ENCODE measurements at places on chromosomes 5 and 9.
A peak's percentile ranks its signal among the peaks of the same experiment; 100 is the strongest.

DNA sequence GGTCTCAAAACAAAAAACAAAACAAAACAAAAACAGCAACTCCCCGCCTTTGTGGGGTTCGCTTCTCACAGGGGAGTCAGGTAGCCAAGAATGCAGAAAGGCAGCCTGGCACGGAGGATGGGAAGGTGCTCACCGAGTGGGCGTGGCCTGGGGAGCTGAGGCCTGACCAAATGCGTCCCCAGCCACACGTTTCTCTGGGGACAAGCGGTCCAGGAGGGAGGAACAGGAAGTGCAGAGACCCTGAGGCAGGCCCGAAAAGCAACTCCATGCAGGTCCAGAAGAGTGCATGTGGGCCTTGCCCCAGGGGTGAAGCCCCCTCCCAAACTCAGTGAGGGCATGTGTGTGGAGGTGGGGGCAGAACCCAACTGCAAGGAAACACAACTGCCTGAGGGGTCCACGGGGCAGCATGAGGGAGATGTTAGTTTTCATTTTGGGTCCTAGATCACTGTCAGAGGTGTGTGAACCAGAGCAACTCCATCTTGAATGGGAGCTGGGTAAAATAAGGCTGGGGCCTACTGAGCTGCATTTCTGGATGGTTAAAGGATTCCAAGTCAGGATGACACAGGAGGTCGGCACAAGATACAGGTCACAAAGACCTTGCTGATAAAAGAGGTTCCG, 2.6 kb upstream of the UAP1L1 start:
- no peak for DNase-seq

- no peak for DNase-seq
Measured at GRCh38 chr9:70830618-70831017, 290.8 kb downstream of the TRPM3 start.

GRCh38 chr9:127644943-127645342, 32.9 kb downstream of the STXBP1 start:
- DNase-seq, result no peak

DNA sequence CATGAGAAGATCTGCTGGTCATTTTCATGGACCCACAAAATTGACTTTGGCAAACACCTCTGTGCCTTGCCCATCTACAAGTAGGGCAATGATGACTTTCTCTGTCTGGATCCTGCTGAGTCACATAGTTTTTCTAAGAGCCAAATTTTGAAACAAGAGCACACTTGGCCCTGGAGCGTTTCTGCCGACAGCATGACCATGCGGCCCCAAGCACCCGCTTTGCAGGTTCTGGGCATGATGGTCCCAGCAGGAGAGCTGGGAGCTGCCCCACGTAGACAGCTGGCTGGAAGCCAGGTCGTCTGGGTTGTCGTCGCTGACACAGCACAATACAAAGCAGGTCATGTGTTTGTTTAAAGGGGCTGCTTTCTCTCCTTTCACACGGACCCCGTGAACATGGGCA, 159.8 kb downstream of the SYK start:
- no peak for DNase-seq

- no peak for DNase-seq
Measured at GRCh38 chr5:100576217-100576751, 41.1 kb downstream of the FAM174A start.

GRCh38 chr5:150596313-150596712, 44.1 kb upstream of the SYNPO start:
- DNase-seq, result no peak

GRCh38 chr9:26129217-26129616, 451.0 kb upstream of the TUSC1 start:
- DNase-seq, result no peak

- no peak for DNase-seq
Measured at GRCh38 chr5:54186108-54186507, 124.3 kb downstream of the ARL15 start.

GRCh38 chr9:36948051-36948450, 86.0 kb downstream of the PAX5 start:
- no peak for DNase-seq

- DNase-seq, result no peak
Measured at GRCh38 chr5:144142824-144143162, 27.7 kb downstream of the YIPF5 start.

DNA sequence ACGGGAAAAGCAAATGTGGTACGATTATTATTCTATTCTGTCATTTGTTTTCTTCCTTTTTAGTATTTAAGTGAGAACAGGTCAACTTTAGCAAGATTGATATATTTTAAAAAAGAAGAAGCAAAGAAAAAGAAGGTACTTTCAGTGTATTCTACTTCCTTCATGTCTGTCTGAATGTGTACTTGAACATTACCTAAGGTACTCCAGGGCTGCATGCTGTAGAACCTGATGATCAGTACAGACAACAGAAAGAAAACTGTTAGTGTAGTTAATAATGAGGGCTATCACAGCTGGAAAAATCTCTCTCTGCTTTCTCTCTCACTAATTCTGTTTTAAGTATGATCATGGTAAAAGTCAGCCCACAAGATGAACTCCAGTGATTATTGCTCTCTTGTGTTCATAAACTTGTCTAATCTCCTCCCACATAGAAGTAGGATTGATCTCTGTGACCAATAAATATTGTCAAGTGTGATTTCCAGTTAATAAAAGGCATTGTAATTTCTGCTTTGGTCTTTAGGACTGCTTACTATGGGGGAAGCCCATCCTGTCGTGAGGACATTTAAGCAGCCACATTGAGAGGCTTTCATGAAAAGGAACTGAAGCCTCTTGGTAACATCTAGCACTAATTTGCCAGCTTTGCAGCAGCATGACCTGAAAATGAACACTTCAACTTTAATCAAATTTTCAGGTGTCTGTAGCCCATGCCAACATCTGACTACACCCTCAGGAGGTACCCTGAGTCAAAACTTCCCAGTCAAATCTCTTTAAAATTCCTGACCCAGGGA, 864.0 kb upstream of the ACO1 start:
- DNase-seq, result no peak

- no peak for DNase-seq
Measured at GRCh38 chr9:86046930-86047341, 52.4 kb downstream of the GOLM1 start.

- no peak for DNase-seq
Measured at GRCh38 chr5:17400724-17401469, 97.1 kb upstream of the TAF11L2 start.

DNA sequence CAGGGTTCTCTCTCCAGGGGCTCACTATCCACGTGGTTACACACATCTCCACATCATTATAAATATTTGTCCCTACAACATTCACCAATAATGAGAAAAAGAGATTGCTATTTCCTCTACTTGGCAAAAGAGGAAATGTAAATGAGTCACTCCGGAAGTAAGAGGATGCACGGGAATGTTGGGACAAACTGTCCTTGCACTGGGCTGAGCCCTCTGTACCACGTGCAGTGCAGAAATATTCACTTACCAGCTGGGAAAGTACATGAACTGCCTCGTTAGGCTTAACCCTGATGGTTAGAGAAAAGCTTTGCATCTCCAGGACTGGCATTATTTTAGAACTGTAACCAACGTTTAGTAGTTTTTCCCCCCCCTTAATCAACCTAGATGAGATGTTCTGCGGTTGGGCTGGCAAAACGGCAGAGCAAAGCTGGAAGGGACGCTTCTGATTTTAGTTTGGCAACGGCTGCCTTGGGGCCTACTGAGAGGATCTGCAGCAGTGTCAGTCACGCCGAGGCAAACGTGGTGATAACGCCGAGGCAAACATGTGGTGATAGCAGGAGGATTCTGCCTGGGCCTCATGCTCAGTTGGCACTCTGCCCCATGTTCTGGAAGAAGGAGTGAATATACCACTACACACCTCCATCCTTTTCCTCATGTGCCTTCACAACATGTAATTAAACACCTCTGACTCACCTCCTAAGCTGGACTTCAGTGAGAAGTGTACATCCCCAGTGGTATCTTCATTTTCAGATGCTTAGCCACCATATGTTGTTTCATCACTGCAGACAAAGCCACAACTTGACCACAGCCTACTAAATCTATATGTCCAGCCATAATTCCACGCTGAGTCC, 661.4 kb upstream of the KLF4 start:
- no peak for DNase-seq

DNA sequence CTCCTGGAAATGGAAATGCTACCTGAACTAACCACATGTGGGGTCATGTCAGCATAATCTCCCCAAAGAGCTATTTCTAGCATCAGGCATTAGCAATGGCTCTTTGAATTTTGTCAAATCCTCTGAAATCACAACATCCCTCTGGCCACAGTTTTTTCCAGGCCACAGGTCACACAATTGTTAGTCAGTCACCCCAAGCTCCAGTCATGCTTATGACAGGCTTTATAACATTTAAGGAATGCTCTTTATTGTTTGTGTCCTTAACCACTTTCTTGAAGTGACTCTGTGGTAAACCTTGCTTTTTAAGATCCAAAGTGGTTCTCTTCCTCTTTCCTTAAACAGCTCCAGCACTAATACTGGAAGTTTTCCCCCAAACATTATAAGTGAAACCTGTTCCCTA, 169.2 kb upstream of the HMHB1 start:
- no peak for DNase-seq

GRCh38 chr5:112203229-112203628, 215.8 kb downstream of the EPB41L4A start:
- no peak for DNase-seq

DNA sequence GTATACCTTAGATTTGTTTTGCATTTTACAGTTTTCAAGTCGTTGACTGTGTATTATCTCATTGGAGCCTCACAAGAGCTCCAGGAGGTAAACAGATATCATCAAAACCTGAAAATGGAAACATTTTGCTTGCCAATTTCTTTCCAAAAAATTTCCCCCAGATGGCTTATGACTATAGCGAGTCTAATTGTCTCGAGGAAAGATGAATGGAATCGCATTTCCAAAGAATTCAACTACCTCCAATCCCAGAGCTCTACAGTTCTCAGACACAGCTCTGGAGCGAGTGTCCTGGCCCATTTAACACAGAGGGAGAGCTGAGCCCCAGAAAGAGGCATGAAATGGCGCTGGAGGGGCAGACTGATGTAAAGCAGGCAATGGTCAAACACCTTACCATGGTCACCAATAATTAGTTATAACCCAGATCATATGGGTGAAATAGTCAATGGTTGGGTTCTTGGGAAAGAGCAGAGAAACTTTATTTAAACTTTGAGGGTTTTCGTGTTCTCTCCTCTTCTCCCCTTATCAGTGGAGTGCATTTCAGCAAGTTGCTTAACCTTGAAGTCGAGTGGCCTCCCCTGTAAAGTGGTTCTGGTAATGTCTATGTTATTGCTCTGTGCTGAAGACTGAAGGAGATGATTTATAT, 168.2 kb downstream of the ZDHHC21 start:
- no peak for DNase-seq

GRCh38 chr5:111741278-111741677, 15.7 kb downstream of the NREP start:
- DNase-seq, result no peak

DNA sequence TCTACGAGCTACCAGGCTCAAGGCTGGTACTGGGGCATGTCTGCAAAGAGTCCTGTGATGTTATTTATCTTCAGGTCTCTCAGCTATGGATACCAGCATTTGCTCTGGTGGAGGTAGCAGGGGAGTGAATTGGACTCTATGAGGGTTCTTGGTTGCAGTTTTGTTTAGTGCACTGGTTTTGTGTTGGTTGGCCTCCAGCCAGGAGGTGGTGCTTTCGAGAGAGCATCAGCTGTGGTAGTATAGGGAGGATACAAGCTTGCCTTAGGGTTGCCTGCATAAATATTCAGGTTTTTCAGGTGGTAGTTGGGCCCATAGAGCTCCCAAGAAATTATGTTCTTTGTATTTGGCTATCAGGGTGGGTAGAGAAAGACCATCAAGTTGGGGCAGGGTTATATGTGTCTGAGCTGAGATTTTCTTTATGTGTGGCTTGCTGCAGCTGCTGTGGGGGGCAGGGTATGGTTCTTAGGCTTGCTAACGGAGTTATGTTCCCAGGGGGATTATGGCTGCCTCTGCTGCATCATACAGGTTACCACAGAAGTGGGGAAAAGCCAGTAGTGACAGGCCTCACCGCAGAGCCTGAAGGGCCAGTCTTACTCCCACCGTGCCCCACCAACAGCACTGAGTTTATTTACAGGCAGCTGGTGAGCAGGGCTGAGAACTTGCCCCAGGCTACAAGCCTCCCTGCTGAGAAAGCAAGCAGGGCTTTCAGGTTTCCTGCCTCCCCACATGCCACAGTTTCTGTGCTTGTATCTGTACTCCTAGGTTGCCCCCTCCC, 9.7 kb upstream of the RIOK2 start:
- DNase-seq, result no peak

GRCh38 chr9:38012767-38013450, 56.1 kb downstream of the SHB start:
- DNase-seq, result no peak

- no peak for DNase-seq
Measured at GRCh38 chr5:178612299-178612698, 14.6 kb downstream of the CLK4 start.

GRCh38 chr5:117955831-117956230, 1032.5 kb downstream of the DTWD2 start:
- no peak for DNase-seq

- DNase-seq, result no peak
Measured at GRCh38 chr5:14574891-14575508, 6.6 kb upstream of the OTULINL start.

DNA sequence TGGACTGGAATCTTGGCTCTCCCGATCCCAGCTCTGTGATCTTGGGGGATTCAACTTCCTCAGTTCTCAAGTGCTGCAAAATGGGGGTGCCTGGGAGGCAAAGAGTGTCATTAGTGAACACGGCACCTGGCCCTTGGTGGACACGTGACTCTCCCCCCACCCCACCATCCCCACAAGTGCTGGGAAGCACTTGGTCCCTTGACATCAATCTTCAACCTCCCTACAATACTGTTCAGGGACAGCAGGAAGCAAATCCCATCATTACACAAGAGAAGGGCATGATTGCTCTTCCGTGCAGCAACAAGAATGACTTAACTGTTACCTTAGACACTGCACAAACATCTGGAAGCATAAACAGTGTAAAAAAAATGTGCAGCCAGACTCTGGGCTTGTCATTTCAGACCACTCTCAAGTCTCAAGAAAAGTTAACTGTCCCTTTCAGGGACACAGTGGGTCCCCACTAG, 61.4 kb downstream of the PSMB7 start:
- no peak for DNase-seq

- no peak for DNase-seq
Measured at GRCh38 chr9:83383034-83383433, 155.2 kb downstream of the FRMD3 start.

DNA sequence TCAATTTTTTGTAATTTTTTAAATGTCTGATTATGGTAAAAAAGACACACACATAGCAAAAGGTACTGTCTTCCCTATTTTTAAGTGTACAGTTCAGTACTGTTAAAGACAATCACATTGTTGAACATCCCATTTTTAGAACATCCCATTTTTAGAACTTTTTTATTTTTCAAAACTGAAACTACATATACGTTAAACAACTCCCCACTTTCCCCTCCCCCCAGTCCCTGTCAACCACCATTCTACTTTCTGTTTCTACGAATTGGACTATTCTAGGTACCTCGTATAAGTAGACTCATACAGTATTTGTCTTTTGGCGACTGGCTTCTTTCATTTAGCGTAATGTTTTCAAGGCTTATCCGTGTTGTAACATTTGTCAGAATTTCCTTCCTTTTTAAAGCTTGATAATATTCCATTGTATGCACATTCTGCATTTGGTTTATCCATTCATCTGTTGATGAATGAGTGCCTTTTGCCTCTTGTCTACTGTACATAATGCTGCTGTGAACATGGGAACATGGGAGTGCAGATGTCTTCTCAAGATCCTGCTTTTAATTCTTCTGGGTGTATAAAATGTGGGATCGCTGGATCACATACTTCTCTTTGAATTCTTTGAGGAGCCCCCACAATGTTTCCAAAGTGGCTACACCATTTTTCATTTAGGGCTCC, 154.0 kb downstream of the PIK3R1 start:
- DNase-seq, result peak; percentile 37

Measured in activated CD4-positive, alpha-beta T cell treated with anti-CD3 and anti-CD28 coated beads, Interleukin-2, amount 50 U/mL, for 4 hours (primary cell).